ENCODE measurements at places on chromosomes 2 and 18.

DNA sequence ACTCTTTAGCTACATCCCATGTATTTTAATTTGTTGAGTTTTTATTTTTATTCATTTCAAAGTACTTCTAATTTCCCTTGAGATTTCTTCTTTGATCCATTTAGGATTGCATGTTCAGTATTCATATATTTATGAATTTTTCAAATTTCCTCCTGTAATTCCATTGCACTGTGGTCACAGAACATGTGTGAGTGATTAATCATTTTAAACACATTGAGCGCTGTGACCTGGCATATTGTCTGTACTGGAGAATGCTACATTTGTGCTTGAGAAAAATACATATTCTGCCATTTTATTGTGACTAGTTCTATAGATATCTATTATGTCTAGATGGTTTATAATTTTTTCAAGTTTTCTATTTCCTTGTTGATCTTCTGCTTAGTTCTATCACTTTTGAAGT lies 353.7 kb downstream of the RAD51AP2 start:
- DNase-seq: no peak

GRCh38 chr18:13915995-13916431 lies 677 bp upstream of the MC2R start:
- no peak for DNase-seq

DNA sequence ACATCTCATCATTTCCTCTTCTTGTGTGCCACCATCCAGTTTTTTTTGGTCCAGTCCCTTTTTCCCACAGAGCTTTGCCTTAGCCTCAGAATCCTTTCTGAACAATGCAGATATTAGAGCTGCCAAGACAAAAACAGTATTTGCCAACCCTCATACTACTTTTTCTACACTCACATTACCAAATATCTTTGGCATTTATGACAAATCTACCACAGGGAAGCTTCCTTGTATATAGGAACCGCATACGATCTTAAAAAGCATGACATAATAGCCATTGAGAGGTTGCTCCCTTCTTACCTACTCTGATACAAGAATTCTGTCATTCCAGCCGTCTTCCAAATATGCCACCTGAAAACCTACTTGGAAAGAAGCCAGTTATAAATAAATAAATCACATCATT lies 9.4 kb downstream of the ZNF24 start:
- DNase-seq: no peak

DNA sequence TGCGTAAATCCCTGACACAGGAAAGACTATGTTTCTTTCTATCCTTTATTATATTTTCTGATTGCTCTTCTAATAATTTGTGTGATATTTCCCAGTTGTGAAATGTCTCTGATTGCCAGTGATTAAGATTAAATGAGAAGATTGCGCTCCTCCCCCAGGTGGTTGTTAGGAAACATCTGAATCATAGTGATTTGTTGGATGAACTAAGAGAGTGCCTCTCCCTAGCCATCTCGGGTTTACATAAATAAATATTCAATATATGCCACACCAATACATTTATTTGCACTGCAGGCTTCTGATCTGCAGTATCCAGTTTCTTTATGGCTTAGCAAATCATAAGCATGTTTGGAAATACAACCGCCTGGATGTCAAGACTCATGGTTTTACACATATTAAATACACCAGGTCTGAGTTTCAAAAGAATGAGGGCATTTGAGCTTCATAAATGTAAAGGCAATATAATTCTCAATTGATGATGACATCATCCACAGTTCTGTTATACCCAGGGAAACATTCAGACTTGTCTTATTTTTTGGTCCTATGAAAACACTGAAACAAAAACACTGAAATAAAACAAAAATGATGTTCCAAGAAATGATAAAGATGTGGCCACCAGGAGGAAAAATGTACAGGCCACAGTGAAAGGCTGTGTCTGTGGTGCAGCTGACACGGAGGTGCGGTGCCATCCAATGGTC lies 826.7 kb upstream of the ACVR2A start:
- no peak for DNase-seq
